ENCODE measurements at places on chromosomes 7 and 10.

DNA sequence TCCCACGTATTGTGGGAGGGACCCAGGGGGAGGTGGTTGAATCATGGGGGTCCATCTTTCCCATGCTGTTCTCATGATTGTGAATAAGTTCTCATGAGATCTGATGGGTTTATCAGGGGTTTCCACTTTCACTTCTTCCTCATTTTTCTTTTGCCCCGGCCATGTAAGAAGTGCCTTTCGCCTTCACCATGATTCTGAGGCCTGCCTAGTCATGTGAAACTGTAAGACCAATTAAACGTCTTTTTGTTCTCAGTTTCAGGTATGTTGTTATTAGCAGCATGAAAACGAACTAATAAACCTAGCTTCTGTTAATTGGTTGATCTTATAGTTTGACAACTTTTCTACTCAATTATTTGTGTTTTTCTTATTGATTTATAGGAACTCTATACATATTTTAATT is 206.3 kb downstream of the NXPH1 start:
- no peak for DNase-seq

DNA sequence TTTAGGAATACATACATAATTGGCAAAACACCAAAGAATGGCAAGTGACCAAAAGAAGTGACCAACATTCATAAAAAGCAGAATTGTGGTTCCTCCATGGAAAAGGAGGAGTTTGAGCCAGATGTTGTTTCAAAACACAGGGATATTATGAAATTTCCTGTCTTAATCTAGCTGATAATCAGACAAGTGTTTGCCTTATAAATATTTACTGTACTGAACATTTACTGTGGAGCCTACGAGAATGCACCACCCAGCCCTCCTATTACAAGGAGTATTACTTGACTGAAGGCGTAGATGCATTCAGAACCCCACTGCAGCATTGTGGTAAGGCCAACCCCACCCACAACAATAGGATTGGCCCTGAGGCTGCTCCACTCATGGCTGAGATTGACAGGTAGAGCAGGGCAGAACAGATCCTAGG is 118.9 kb downstream of the AKR1D1 start:
- DNase-seq = no peak

- DNase-seq = no peak
These were observed 503.4 kb downstream of the PLXNA4 start for GRCh38 chr7:132072873-132073272.

GRCh38 chr10:17607603-17608332 is 9.4 kb downstream of the HACD1 start:
- DNase-seq = no peak

DNA sequence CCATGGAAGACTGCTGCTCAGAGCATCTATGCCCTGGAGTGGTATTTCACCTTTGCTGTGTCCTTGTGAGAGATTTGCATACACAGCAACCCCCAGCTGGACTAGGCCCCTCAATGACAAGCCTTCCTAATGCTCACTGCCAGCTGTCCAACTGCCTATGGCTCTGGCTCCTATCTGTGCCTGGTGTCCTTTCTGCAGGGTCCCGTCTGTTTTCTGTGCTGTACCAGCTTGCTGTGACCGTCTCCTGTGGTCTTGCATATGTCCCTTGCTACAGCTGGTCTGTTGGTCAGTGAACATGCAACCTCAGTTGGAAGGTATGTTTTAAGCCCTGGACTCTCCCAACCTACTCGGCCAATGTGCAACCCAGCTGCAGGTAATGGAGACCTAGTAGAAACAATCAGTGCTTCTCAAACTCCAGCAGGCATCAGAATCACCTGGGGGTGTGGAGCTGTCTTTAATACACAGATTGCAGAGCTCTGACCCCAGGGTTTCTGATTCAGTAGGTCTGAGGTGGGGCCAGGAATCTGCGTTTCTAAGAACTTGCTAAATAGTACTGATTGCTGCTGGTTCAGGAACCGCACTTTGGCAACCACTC is 306.4 kb upstream of the ZNF32 start:
- DNase-seq = no peak

- no peak for DNase-seq
These were observed 175.9 kb downstream of the BAMBI start for GRCh38 chr10:28853195-28853594.

DNA sequence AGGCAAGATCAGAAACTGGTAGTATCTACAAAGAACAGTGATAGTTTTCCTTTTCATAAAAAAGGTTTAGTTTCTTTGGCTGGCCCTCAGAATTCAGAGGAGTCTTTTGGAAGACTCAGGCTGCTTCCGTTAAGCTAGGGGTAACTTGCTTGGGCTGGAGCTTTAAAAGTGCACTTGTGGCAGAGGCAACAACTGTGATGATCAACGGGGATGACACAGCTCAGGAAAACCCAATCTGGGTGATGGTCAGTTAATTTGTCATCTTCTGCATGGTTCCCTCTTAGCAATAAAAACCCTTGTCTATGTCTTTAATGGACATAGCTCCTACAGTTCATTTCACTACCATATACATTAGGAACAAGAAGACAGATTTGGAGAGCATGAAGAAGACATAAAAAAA is 46.7 kb downstream of the SGMS1 start:
- no peak for DNase-seq

- peak; percentile 85 for DNase-seq
These were observed 1.2 kb upstream of the SGMS1 start for GRCh38 chr10:50624866-50625501.

GRCh38 chr10:930625-931325 is 730 bp downstream of the LARP4B start:
- peak; percentile 73 for DNase-seq

DNA sequence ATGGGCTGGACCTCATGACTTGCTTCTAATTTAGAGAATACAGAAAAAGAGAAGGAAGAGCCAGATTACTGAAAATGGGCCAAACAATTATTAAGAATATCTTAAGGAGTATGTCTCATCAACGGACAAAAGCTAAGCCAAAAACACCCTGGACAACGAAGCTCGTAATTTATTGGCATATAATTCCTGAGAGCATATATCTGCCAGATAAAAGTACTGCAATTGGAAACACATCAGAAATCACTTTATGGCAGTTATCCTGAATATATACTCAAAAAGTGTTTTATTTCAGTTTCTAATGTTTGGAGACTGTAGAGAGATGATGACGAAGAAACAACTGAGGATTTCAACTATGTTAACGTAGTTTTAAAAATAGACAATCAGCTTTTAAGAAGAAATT is 211.8 kb downstream of the CSTF2T start:
- DNase-seq = no peak

DNA sequence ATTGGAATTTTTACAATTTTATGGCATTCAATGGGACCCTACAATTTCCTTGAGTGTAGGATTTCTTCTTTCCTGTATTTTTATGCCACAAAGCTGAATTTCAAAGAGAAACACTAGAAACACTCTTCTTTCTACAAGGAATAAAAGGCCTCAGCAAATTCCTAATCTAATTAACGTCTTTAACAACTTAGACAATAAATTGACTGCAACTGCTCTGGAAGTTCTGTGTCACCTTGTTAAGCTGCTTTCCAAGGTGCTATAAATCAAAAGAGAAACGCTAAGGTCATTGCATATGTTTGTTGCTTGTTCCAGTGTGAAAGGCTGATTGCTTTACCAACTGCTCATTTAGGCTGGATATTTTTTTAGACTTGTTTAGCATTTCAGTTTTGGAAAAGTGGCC is 182.2 kb downstream of the POLR1F start:
- DNase-seq = no peak

DNA sequence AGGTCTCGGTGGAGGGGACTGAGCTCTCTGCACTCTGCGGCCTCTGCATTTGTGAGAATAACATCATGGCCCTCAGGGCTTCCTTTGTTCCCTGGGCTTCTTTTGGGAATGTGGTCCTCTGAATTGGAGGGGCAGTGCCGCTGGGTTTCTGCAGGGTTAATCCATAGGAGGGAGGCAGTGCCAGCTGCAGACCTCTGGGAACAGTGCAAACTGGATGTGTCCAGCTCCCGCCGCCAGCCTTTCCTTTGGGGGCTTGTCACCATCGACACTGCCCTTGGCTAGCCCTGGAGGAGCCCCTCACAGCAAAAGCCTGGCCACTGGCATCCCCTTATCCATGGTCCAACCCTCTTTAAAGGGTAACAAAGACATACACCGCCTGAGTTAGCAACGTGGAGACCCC is 174.0 kb downstream of the WDR37 start:
- no peak for DNase-seq

GRCh38 chr10:70582793-70583668 is 19.5 kb downstream of the PRF1 start:
- DNase-seq = no peak

DNA sequence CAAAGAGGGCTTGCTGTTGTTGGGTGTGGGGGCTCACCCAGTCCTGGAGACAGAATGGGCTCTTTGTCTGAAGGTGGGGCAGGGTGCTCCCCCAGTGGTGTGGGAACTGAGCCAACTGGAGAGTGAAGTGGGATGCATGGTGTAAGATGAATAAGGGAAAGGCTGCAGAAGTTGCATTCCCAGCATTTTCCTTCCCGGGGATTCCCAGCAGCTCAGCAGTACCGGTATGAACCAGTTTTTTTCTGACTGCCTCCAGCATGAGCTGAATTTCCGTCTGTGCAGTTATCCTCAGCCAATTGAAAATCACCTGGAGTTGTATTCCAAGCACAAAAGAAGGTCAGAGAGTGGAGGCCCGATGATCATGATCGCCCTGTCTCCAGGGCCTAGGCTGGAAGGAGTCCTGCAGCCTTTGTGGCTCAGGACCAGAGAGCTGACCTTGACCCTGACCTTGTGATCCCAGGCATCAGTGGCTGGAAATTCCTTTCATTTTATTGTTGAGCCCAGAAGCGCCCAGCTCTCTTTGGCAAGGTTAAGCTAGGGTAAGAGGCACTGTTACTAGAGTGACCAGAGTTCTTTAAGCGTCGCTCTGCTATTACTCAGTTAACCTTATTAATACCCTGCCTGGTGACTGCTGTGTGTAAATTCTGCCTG is 33.4 kb downstream of the OGDH start:
- DNase-seq = peak; percentile 64

DNA sequence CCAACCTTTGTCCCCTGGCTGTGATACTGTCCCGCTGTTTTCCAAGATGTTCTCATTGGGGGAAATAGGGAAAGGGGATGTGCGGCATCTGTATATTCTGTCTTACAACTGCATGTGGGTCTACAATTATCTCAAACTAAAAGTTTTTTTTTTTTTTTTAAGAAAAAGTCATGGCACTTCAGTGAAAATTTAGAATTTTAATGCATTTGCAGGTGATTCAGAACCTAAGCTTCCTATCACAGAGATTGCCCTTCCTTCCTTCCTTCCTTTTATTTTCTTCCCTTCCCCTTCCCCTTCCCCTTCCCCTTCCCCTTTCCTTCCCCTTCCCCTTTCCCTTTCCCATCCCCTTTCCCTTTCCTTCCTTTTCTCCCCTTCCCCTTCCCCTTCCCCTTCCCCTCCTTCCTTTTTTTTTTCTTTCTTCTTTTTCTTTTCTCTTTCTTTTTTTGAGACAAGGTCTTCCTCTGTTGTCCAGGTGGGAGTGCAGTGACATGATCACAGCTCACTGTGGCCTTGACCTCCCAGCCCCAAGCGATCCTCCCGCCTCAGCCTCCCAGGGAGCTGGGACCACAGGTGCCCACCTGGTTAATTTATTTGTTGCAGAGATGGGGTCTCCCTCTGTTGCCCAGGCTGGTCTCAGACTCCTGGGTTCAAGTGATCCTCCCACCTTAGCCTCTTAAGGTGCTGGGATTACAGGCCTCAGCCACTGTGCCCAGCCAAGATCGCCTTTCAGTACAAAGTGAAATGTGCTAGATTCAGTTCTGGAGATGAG is 32.0 kb downstream of the JAKMIP3 start:
- no peak for DNase-seq

DNA sequence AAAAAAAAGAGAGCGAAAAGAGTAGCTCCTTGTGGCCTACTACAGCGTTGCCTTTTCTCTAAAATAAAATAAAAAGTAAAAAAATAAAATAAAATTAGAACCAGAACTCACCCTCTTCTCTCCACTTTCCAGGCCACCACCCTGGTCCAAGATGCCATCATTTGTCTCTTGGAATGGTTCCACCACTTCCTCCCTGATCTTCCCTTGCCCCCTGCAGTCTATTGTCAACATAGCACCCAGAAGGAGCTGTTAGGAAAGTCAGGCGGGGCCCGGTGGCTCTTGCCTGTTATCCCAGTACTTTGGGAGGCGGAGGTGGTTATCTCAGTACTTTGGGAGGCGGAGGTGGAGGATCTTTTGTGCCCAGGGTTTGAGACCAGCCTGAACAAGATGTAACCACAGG is 7.6 kb upstream of the GRID2IP start:
- peak; percentile 31 for DNase-seq

GRCh38 chr7:69232445-69233376 is 365.6 kb upstream of the AUTS2 start:
- no peak for DNase-seq

- DNase-seq = no peak
These were observed 30.9 kb downstream of the NACAD start for GRCh38 chr7:45057878-45058277.

- DNase-seq = no peak
These were observed 64.9 kb downstream of the STEAP1B start for GRCh38 chr7:22435105-22435504.

DNA sequence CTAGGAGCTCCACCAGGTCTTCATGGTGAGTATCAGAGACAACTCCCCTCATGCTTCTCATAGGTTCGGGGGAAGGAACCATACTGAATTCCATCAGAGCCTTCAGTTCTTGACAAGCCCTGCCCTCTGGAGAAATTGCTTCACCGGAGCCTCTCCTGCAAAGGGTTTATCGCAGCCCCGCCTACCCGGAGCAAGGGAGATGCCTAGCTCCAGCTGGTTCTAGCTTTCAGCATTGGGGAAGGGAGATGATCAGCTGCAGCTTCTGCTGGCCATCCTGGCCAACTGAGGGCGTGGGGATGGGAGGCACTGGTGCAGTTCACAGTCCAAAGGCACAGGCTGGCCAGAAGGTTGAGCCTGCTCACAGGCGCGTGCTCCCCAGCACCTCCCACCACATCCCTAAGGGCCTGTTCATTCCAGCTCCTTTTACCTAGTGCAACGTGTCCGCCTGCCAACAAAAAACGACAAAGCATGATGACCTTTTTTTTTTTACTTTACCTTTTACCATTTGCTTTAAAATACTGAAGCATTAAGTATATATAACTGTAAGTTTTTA is 31.2 kb downstream of the LANCL2 start:
- no peak for DNase-seq

DNA sequence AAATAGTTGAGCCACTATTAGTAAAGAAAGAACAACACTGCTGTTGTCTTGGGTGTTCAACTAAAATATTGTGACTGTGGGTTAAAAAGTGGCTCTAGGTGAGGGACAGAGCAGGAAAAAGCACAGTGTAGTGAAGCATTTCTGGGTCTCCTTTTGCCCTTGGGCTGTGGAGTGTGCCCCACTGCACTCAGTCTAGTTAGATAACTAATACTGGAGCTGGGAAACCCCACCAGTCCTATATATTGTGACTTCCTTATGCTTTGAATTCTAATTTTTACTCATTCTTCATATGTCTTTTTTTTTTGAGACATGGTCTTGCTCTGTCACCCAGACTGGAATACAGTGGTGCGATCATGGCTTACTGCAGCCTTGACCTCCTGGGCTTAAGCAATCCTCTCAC is 195.1 kb downstream of the EXOC4 start:
- DNase-seq = no peak

Measured in colonic mucosa (tissue), 4 donors.